ENCODE measurements at places on chromosomes 1 and 21. TPM values are rescaled to one million over a fixed set of nuclear protein-coding genes. Genes with fewer than 3 reads are reported as not detected.

- no peak for DNase-seq
Measured at GRCh38 chr1:32521165-32521564, 18.1 kb upstream of the ZBTB8A start.

DNA sequence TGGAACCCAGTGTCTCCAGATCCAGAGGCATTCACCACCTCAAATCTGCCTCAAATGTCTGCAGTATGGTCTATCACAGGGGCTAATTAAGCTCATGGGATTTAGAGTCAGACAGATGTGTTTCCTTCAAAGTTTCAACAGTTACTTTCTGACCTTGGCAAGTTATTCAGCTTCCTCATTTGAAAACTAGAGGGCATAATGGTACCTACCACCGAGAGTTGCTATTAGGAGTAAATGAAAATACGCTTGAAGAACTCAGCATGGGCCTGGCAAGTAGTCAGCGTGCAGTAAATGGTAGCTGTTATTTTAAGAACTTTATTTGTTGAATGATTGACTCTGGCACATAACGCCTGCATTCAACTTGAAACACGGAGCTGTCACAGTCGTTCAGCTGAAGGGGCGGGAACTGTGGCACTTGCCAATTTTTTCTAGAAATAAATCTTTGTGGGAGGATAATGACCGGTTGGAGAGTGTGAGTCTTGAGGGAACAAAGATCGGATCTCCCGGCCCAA, 1.2 kb upstream of the CAP1 start:
- no peak for DNase-seq

KAZN gene
- 7.0 TPM for total RNA-seq

DNA sequence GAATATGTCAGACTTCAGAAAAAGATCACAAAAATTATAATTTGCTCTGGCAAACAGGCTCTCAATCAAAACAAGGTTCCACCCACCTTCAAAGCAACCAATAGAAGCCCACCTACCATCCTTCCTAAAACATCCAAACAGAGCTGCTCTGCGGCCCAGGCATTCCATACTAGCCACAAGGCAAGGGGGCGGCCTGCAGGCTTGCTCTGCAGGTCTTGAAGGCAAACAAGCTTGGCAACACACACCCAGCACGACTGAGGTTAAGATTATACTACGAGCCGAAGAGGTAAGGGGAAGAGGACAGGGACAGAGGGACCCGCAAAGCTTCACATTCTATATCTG, 207.3 kb downstream of the SLC45A1 start:
- DNase-seq: no peak

Data from Caki2 (cell line).